Heart left ventricle (tissue), 16 donors: ENCODE measurements at places on chromosomes 12 and 14. TPM values are rescaled to one million over a fixed set of nuclear protein-coding genes. Genes with fewer than 3 reads are reported as not detected.

BTBD6 gene
- 28.8 TPM for total RNA-seq

GRCh38 chr12:28108599-28108998 is 81.7 kb upstream of the CCDC91 start:
- DNase-seq: no peak

GRCh38 chr14:54435500-54435981 is 5.6 kb downstream of the CNIH1 start:
- DNase-seq: no peak

- no peak for DNase-seq
Observed at GRCh38 chr14:100950024-100950423, 46.5 kb upstream of the RTL1 start.

GRCh38 chr12:49026101-49026500 is 7.5 kb upstream of the PRKAG1 start:
- DNase-seq: no peak
